ENCODE measurements at places on chromosomes 5 and 9.

GRCh38 chr5:103224118-103224893 lies 34.3 kb upstream of the MACIR start:
- peak; percentile 44 for DNase-seq

DNA sequence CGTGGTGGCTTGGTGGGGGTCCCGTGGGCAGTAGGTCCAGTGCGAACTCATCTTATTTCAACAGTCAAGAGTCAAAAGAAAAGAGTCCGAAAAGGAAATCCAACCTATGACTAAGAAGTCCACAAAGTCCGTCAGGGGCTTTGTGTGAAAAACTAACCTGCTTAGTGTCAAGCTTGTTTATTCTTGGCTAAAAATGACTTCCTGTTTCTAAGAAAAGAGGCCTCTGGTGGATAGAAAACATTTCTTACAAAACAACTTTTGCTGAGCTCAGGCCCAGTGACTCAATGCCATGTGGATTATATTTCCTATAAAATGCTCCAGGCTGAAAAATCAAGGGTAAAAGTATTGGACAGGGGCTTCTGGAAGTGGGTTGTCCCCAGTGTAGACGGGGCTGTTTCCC lies 105.9 kb downstream of the GADD45G start:
- DNase-seq: no peak

DNA sequence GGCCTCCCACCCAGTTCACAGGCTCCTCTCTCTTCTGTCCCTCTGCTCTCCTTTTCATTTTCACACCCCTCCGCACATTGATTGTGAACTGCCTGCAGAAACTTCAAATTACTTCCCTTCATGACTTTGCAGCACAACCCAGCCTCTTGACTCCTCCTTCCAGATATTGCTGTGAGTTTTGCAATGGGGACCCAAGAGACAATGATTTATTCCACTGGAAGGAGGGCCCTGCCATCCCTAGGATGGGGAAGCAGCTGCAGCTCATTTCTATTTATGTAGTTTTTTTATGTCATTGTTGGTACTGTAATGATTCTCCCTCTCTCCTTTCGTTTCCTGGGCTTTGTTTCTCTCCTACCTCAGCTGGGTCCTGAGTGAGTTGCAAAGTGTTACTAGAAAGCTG lies 364.9 kb downstream of the ICE1 start:
- DNase-seq: no peak

- DNase-seq: no peak
These were observed 24.8 kb upstream of the DENND1A start for GRCh38 chr9:123954518-123955280.

DNA sequence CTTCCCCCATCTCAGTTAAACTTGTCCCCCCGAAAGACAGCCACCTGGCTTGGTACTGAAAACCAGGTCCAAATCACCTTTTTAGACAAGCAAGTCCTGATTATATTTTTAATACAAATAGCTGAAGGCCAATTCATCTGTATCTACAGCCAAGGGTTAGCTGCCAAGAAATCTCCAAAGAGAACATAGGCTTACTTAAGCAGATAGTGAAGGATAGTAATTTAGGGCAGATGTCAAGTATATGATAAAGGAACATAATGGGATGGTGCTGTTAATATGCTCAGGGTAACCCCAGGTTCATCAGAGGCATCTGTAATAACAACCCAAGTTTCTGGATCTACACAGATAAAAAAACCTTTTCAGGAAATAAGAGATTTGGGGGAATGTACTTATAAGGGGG lies 133.0 kb downstream of the EBF1 start:
- DNase-seq: no peak

GRCh38 chr5:91888810-91889209 lies 505.7 kb upstream of the ARRDC3 start:
- DNase-seq: no peak

DNA sequence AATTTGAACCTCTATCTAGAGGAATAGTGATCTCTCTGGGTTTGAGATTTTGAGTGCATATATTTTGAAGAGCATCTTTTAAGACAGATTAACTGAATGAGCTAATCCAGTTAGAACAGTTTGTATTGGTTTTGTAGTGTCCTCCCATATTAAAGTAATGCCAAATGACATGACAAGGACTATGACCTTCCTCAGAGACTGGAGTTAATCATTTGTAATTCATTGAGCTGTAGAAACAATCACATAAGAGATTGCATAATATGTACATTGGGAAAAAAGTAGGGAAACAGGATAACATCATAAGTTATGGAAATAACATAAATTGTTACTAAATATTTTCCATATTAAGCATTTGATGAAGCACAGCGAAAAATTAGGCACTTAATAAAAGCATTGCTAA lies 45.8 kb upstream of the PRDM9 start:
- DNase-seq: no peak

DNA sequence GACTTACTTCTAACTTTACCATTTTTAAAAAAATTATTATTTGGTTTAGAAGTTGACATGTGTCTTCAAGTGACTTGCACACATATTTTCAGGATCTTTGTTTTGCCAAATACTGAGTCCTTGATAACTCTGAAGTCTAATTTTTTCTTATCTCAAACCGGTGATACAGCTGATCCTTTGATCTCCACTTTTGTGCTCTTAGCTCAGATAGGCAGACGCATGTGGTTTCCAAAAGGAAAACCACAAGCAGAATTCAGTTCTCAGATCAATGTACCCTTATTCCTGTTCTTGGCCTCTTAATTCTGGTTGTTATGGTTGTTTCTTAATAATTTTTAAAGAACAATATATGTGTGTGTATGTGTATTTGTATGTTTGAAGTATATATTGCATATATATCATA lies 238.3 kb upstream of the EDIL3 start:
- DNase-seq: no peak

DNA sequence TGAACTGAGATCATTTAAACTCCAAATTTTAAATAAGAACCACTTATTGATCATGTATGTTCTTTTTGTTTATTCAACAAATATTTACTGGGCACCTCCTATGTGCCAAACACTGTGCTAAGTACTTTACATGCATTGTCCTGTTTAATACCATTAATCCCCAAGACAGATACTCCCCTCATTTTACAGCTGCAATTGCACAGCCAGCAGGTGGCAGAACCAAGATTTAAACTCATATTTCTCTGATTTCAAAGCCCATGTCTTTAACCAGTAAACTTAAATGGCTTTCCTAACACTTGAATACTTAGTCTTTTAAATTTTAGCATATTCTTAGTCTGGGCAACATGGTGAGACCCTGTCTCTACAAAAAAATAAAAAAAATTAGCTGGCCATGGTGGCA lies 43.4 kb upstream of the KIAA1958 start:
- DNase-seq: no peak

DNA sequence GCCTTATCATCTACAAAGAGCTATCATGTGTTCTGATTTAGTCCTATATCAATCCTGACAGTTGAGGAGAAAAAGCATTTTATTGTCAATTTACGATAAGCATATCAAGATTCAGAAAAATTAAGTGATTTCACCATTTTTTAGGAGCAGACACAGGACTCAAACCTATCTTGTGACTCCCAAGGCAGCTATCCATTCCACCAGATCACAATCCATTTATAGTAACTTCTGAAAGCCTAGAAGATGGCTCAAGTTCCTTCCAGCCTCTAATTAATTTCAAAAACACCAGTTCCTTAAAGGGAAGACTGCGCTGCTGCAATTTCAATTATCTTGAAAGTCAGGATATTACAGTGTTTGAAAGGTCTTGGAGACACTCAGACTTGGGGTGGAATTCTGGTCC lies 114.3 kb downstream of the EPB41L4A start:
- no peak for DNase-seq

DNA sequence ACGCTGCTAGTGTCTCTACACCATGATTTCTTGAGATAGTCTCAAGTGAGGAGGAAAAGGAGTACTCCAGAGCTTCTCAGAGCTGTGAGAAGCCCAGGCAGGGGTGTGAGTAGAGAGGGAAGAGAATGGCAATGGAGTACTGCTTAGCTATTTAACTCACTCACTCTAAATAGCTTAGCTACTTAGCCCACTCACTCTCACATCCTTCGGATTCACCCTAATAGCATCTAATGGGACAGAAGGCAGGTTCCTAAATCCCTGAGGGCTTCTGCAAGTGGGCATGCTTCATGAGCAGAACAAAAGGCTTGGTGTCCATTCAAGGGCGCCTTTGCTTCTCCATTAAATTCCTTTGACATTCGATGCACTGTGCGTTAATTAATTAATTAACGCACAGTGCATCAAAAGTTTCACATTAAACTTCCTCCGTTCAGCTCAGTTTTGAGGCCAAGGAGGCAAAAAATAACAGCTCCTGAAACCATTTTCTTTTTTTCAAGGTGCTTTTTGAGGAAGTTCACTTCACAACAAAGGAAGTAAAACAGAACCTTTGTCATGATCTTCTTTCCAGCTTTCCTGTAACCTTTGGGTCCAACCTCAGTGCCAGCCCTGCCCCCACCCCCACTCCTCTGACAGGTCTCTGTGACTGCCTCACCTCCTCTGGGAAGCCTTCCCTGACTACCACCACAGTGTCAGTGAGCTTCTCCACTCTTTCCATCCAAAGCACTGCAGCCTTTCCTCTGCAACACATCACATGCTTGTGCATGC lies 294.0 kb downstream of the SEC61B start:
- no peak for DNase-seq

- DNase-seq: no peak
These were observed 17.2 kb upstream of the PRR16 start for GRCh38 chr5:120446901-120447300.

GRCh38 chr9:136913701-136914438 lies 27.6 kb downstream of the TRAF2 start:
- no peak for DNase-seq

GRCh38 chr5:67301285-67301903 lies 104.8 kb upstream of the CD180 start:
- DNase-seq: no peak

GRCh38 chr5:170861917-170862766 lies at the start of gene RANBP17:
TSS of gene RANBP17 (plus strand) at chr5:170862018.
- peak; percentile 8 for DNase-seq

DNA sequence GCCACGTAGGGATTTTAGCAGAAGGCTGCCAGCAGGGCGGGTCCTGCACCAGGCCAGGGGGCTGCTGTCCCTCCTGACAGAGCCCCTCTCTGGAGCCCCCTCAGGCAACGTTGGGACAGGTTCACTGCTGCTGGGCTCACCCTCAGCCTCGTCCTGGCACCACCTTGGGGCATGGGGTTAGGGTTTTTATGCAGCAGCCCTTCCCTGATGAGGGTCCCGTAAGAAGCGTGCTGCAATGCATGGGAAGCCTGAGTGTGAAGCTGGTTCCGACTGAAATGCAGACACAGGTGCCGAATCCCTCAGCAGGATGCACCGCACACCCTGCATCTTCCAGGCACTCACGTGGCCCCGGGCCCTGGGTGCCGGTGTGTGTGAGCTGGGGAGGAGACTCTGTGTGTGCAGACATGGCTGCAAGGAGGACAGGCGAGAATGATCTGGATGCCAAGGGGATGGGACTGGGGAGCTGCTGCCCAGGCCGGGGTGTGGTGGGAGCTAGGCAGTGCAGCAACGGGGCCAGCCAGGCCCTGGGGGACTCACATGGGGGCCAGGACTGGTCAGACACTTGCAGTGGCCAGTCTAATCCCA lies 27.1 kb downstream of the ZDHHC11B start:
- peak; percentile 5 for DNase-seq

DNA sequence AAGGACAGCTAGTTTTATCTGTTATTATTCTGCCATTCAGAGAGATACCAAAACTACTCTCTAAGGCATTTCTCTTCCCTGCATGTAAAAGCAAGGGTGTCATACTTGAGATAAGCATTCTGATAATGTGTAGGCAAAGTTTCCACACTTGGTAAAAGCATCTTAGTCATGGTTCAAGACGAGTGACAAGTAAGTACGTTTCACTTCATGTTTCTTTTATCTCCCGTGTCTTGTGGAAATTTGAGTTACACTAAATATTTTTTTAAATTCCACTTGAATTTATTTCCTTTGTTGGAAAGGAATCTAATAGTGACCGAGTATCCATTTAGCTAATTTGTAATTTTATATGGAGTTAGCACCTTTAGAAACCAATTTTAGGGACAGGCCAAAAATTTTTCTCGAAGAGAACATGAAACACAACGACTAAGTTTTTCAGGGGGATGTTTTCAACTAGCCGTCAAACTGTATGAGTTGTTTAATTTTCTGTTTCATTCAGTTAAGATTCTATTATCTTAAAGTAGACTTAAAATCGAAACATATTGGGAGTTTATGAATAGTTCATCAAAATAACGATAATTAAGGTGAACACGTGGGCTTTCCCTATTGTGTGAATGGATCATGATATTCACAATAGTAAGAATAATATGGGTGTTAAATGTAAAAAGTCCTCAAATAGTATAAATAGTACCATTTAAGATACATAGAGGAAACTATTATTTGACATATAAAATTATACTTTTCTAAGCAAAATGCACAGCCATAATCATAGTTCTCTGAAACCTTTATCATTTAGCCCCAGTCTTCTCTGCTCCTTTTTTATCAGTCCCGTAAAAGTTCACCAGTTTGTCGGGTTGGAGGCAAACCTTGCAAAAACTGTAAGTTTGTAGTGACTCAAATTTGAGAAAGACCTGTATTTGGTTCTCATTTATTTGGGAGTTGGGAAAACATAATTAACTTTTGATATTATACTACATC lies 1.6 kb downstream of the RFESD start:
- no peak for DNase-seq

GRCh38 chr5:113682497-113683136 lies 169.1 kb downstream of the YTHDC2 start:
- DNase-seq: no peak

- DNase-seq: no peak
These were observed 40.1 kb downstream of the MACIR start for GRCh38 chr5:103298607-103299188.

GRCh38 chr5:1002836-1003235 lies 5.8 kb upstream of the NKD2 start:
- DNase-seq: peak; percentile 0

- no peak for DNase-seq
These were observed 9.3 kb downstream of the SLC27A6 start for GRCh38 chr5:128974567-128974966.

DNA sequence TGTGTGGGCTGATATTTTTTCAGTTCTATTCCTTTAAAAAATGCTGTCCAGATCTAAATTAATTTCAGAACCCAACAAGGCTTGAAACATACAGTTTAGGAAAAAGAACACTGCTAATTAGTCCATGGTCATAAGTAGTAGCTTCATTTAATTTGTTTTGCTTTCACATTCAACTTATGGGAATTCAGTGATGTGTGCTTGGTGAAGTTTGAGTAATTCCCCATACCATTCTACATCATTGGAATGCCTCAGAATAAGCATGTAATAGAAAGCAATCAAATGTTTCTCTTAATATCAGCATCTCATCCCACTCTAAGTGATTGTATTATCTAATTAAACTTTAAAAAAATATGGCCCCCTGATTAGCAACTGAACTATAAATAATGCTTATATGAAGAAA lies 2.7 kb downstream of the CNTLN start:
- no peak for DNase-seq

DNA sequence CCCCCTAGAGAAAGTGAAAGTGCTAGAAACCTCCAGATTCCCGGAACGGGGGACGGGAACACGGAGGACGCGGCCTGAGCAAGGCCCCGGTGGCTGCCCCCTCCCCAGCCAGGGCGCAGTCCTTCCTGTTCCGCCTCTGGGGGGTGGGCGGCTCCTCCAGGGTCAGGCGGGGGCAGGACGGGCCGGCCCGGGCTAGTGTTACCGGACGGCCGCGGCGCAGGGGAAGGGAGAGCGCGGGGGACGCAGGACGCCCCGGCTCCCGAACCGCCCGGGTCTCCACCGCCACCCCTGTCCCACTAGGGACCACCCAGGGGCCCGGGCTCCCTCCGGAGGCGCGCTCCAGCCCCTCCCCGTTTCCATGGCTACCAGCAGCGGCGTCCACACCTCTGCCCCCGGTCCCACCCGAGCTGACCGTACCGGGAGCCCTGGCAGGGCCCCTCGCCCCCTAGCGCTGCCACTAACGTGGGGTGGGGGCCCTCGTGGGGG lies 579 bp downstream of the SLC12A7 start:
- peak; percentile 48 for DNase-seq

All from stimulated activated CD4-positive, alpha-beta T cell treated with anti-CD3 and anti-CD28 coated beads, Interleukin-15, amount 100 ng/mL, for 24 hours (primary cell).